ENCODE measurements at places on chromosomes 16 and 17. TPM values are rescaled to one million over a fixed set of nuclear protein-coding genes. Genes with fewer than 3 reads are reported as not detected.

DNA sequence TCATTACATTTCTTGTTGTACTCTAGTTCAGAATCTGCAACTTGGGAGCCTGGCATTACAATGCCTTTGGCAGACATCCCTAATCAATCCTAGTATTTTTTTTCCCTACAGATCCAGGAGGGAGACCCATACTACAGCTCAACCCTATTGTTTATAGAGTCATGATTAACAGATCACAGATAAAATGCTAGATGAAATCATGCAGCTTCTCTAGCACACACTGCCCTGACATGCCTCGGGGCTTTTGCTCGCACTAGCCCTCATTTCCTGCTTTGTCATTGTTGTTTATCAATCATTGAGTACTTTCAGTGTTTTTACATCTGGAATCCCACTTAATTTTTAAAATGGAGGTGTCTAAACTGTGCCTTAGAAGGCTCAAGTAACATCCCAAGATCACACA is 412.5 kb downstream of the CA10 start:
- no peaks in the 10 kb centered on the region for H3K27me3 ChIP-seq
- H3K4me3 ChIP-seq, result no peak overlapping the region
- H3K27ac ChIP-seq, result no peak overlapping the region
- DNase-seq, result no peak
- peaks cover 3% of the 10 kb centered on the region for H3K4me1 ChIP-seq

Gene IRX6
- total RNA-seq, result not detected

Gene SAMD14
- 4.8 TPM for total RNA-seq

DNA sequence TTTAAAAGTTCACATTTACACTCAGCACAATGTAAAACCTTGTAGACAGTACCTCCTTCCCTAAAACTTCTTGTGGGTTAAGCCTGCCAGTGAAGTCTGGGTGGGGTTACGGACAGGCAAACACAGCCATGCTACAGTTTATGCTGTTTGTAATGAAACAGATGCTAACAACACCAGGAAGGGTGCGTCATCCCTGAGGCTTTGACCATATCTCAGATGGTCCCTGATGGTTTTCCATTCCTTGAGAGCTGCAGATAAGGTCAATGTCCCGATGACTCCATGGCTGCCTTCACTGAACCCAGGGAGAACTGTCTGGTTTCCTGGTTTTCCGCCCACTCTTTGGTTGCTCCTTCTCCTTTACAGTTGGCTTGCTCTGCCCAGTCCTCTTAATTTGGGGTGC is 29.1 kb downstream of the GAS7 start:
- no peaks in the 10 kb centered on the region for H3K36me3 ChIP-seq
- DNase-seq, result no peak
- 0 out of 2 replicates have a peak, but pooled peaks cover 5% of the 10 kb centered on the region for H3K4me1 ChIP-seq
- H3K27me3 ChIP-seq, result no peaks in the 10 kb centered on the region
- no peak overlapping the region for H3K4me3 ChIP-seq

DNA sequence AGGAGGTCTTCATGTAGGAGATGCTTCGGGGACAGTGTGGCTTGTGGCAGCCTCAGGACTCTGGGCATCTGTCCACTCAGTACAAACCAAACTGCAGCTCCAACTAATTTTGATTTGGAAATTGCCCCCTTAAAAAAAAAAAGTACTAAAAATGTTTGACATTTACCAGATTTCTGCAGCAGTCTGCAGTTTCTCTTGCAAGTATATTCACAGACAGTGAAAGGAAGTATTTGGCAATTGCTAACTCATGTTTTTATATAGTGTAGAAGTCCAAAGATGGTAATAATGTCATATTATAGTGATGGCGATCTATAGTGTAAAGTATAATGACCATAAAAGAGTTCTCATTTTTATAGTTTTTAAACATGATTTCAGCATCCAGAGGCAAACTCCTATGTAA is 218.6 kb downstream of the PRKCA start:
- DNase-seq, result no peak
- no peak overlapping the region for H3K27ac ChIP-seq
- H3K4me3 ChIP-seq, result no peak overlapping the region

GRCh38 chr16:24836836-24837235 is 8.9 kb upstream of the SLC5A11 start:
- H3K36me3 ChIP-seq, result no peaks in the 10 kb centered on the region
- H3K27ac ChIP-seq, result no peak overlapping the region
- no peak for DNase-seq
- no peaks in the 10 kb centered on the region for H3K27me3 ChIP-seq

Gene DNAI2
- total RNA-seq, result not detected

- no peaks in the 10 kb centered on the region for H3K4me1 ChIP-seq
- H3K27me3 ChIP-seq, result no peaks in the 10 kb centered on the region
- H3K36me3 ChIP-seq, result no peaks in the 10 kb centered on the region
- no peak overlapping the region for H3K4me3 ChIP-seq
- H3K27ac ChIP-seq, result no peak overlapping the region
Measured at GRCh38 chr16:73383195-73383987, 335.5 kb upstream of the ZFHX3 start.

Gene SPN
- total RNA-seq, result 1.1 TPM

GRCh38 chr16:68512742-68513141 is 26.3 kb upstream of the ZFP90 start:
- H3K36me3 ChIP-seq, result no peaks in the 10 kb centered on the region
- DNase-seq, result no peak
- H3K27me3 ChIP-seq, result no peaks in the 10 kb centered on the region
- H3K4me1 ChIP-seq, result no peaks in the 10 kb centered on the region
- no peak overlapping the region for H3K4me3 ChIP-seq
